ENCODE measurements at places on chromosomes 6 and 20.

GRCh38 chr6:142407685-142408273 is 106.0 kb downstream of the ADGRG6 start:
- DNase-seq, result no peak

DNA sequence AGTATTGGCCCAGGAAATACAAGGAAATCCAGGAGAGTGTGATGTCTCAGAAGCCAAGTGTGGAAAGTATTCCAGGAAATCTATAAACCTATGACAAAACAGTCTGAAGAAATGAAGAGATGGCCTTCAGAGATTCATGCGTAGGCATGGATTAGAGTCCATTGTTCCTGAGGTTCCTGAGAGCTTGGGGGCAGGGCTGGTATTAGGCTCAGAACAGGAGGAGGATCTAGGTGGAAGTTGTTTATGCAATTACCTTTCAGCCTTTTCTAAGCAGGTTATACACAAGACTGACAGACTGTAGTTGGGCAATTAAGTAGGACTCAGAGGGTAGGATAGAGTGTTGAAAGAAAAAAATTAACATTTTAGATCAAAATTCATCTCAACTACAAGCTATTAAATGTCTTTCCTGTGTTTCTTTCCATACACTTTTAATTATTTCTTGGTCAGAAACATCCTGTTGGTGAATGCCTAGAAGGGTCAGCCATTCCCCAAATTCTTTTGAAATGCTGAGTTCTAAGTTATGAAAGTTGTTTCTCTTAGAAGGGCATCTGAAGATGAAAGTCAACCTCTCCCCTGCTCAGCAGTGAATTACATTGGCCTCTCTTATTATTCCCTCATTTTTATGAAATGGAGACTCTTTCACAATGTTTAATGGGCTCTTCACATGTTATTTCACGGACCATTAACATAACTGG is 201.2 kb upstream of the MYLIP start:
- DNase-seq, result no peak

- DNase-seq, result no peak
These were observed 54.2 kb upstream of the HLA-A start for GRCh38 chr6:29887819-29888776.

GRCh38 chr6:169099411-169100202 is 154.0 kb downstream of the THBS2 start:
- no peak for DNase-seq

DNA sequence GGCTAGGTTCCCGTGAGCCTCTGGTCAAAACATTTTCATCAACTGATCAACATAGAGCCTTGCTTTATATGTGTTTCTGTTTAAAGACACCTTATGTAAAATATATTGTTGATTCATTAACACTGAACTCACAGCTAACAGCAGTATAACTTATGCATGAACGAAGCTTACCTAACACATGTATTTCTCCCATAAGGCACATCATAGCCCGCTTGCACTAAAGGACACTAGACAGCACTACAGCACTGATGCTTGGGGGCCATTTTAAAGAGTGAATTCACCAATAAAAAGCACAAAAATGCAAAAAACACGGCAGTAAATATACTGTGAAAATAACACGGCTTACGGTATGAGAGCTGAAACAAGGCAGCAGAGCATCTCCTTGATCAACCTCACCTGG is 4.0 kb downstream of the FLOT1 start:
- no peak for DNase-seq

DNA sequence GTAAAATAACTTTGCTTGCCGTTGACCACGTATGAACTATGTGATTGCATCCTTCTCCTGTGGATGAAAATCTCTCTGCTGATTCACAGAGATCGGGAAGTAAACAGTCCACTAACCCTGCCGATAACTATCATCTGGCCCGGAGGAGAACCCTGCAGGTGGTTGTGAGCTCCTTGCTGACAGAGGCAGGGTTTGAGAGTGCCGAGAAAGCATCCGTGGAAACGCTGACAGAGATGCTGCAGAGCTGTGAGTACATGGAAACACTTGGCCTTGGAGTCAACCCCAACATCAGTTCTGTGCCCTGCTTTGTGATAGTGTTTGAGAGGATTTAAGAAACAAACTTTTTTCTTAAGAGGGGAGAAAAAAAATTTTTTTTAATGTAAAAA is 937 bp downstream of the TAF8 start:
- peak; percentile 42 for DNase-seq

GRCh38 chr20:23881371-23881770 is 1.8 kb upstream of the CST5 start:
- DNase-seq, result no peak

- no peak for DNase-seq
These were observed 227.7 kb downstream of the SLC35F1 start for GRCh38 chr6:118134736-118135135.

DNA sequence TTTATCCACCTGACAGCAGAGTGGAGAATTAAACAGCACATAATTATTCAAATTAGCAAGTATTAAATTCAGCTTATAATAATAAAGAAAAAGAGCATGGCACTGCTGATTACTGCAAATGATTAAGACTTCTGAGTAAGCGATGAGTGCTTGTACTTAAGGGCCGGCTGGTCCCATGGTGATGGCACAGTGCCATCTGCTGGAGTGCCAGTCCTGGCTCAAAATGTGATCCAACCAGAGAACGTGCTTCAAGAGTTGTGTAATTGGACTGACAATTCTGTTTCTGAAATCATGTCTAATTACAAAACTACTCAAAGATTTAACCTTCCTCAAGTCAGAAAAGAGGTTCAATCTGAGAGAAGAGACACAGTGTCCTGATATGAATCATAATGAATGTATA is 181.6 kb upstream of the RGS17 start:
- peak; percentile 51 for DNase-seq

DNA sequence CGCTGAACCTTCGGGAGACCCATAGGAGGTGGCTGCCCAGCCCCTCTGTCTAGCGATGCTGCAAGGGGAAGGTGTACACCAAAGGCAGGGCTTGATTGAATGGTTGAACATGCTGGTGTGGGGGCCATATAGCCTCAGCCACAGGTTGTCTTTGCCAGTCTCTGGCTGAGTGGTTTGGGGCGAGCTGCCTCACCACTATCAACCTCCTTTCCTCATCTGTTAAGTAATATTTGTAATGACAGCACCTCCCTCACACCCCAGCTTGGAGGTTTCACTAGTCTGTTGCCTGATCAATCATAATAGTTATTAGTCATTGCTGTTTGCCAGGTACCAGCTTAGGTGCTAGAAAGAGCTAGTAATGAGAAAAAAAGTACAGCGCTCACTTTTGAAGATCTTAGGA is 11.8 kb upstream of the ZNF831 start:
- no peak for DNase-seq

- DNase-seq, result no peak
These were observed 134.0 kb downstream of the SAMD5 start for GRCh38 chr6:147642458-147642857.

- DNase-seq, result no peak
These were observed 10.1 kb downstream of the NUS1 start for GRCh38 chr6:117685359-117685758.

- no peak for DNase-seq
These were observed 4.8 kb upstream of the ATXN1 start for GRCh38 chr6:16766043-16766536.

DNA sequence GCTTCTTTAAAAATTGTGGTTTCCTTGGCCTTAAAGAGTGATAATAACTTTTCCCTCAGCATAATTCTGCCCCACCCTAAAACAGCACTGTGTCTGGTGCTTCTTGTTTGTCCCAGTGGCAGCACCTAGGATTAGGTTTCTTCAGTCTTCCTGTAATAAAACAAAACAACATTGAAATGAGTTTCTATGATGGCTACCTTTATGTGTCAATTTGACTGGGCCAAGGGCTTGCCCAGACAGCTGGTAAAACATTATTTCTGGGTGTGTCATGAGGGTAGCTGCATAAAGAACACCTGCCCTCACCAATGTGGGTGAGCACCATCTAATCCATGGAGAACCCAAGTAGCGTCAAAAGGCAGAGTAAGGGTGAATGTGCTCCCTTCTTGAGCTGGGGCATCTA is 117.8 kb downstream of the QRSL1 start:
- no peak for DNase-seq

DNA sequence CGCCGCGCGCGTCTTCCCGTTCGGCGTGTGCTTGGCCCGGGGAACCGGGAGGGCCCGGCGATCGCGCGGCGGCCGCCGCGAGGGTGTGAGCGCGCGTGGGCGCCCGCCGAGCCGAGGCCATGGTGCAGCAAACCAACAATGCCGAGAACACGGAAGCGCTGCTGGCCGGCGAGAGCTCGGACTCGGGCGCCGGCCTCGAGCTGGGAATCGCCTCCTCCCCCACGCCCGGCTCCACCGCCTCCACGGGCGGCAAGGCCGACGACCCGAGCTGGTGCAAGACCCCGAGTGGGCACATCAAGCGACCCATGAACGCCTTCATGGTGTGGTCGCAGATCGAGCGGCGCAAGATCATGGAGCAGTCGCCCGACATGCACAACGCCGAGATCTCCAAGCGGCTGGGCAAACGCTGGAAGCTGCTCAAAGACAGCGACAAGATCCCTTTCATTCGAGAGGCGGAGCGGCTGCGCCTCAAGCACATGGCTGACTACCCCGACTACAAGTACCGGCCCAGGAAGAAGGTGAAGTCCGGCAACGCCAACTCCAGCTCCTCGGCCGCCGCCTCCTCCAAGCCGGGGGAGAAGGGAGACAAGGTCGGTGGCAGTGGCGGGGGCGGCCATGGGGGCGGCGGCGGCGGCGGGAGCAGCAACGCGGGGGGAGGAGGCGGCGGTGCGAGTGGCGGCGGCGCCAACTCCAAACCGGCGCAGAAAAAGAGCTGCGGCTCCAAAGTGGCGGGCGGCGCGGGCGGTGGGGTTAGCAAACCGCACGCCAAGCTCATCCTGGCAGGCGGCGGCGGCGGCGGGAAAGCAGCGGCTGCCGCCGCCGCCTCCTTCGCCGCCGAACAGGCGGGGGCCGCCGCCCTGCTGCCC is 1.1 kb downstream of the SOX4 start:
- peak; percentile 48 for DNase-seq

- DNase-seq, result no peak
These were observed 1.4 kb upstream of the MICAL1 start for GRCh38 chr6:109456710-109457561.

DNA sequence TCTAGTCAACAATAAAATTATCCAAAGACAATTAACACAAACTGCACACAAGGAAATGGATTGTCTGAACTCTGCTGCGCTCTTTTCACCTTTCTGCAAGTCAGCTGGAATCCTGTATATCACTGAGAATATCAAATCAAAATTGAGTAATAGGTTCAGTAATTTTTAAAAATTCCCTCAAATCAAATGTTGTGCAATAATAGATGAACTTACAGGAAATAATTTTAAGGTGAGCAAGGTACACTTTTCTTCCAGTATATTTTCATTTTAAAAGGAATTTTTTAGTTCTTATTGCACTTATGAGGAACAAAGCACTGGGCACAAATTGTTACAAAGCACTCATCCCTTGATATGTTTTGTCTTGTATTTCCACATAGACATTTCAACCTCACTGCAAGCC is 1.2 kb downstream of the SAYSD1 start:
- DNase-seq, result no peak

DNA sequence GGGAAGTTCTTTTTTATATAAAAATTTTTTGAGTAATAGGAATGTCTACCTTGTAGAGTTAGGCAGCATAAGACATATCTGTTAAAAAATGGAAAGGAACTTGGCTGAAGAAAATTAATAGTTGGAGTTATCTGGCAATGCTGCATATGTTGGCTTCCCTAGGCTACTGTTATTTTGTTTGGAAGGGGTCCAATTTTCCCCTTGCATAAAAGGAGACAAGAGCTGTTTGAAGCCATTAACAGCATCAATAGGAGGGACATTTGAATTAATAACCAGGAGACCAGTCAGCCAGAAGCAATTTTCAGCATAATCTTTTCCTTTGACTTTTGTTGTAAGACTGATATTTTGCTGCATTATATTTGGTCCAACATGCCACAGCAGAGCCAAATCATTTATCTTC is 80.9 kb upstream of the TAB2 start:
- DNase-seq, result no peak

GRCh38 chr6:106213660-106214289 is 111.8 kb downstream of the ATG5 start:
- DNase-seq, result no peak

DNA sequence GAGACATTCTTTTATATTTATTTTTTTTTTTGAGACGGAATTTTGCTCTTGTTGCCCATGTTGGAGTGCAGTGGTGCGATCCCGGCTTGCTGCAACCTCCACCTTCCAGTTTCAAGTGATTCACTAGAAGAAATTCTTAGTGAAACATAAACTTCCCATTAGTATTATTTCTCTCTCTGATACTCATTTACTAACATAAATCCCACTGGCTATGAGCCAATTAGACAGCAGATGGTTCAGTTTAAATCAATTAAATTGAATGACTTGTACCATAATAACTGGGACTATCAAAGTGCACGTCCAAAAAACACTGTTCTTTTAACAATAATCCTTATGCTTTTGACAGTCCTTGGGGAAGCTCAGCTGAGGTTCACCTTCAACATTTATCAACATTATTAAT is 111.2 kb upstream of the PTCHD4 start:
- DNase-seq, result no peak

DNA sequence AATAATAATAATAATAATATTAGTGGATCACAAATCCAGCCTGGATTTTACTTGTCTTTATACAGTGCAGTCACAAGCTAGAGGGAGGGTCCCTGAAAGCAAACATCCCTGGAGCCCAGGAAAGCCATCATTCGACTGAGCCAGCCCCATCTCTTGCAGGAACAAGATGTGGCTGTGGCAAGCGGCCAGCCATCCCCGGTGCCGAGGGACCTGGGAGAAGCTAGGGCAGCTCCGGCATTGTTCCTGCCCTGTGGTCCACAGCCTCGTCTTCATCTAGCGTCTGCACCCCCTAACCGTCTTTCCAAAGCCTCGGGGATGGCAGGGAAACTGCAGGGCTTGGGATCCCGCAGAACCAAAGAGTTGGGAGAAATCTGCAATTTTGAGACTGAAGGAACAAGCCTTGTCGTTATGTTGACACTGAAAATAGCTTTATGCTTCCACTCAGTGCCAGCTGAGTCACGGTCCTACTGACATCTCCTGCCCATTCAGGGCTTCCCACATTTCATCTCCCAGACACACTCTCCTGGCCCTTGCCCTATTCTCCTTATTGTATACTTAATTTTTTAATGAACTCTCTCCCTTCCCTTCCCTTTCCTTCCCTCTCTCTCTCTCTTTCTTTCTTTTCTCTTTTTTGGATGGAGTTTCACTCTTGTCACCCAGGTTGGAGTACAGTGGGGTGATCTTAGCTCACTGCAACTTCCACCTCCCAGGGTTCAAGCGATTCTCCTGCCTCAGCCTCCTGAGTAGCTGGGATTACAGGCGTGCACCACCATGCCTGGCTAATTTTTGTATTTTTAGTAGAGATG is 62.5 kb upstream of the ZNFX1 start:
- no peak for DNase-seq

- DNase-seq, result no peak
These were observed 157.4 kb upstream of the TNFAIP3 start for GRCh38 chr6:137709424-137710236.

DNA sequence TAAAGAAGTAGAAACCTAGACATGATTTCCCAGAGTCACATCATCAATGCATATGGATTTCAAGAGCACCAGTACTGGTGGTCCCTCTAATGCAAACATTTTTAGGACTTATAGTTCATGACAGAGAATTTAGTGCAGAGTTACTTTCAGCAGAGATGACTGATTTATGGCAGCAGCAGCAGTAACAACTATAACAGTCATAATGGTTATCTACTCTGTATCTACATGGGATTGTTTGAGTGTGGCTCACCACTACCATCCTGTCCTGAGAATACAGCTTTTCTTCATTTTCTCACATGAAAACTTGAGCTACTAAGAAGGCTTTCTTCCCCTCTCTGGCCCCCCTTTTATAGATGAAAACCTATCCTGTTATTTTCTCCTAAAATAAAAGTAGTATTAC is 128.5 kb upstream of the ENPP5 start:
- DNase-seq, result no peak

GRCh38 chr6:139390447-139390846 is 16.0 kb upstream of the CITED2 start:
- no peak for DNase-seq
